ENCODE measurements at places on chromosomes 3 and 15.

DNA sequence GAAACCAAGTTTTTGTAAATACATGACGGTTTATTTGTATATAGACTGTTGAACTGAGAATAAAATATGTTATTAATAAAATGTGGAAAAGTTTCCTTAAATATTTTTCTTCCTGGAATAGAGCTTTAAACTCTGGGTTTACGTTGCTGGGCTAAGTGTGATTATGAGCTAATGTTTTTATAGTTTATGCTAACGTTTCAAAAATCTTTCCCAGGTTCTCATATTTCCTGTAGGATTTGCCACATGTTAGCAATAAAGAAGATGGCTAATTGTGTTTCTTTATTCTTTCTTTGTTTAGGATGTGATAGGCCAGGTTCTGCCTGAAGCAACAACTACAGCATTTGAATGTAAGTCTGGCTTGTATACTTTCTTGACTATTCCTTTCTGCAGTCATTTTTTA, 7.2 kb downstream of the MAP2K5 start:
- DNase-seq, result no peak

DNA sequence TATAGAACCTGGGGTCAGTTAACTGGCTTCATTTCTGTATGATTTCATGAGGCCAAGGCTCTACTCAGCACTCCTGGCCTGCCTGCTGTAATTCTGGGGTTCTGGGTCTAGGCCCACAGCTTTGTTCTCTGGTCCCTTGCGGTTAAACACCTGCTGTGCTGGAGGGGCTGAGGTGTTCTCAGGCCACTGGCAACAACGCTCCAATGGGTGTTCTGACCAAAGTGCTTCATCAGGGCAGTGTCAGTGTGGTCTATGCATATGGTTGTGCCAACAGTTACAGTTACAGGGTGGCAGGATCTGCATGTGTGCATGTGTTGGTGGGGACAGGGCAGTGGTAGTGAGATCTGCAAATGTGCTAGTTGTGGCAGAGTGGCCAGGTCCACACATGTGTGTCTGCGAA, 64.1 kb upstream of the GMNC start:
- DNase-seq, result no peak

DNA sequence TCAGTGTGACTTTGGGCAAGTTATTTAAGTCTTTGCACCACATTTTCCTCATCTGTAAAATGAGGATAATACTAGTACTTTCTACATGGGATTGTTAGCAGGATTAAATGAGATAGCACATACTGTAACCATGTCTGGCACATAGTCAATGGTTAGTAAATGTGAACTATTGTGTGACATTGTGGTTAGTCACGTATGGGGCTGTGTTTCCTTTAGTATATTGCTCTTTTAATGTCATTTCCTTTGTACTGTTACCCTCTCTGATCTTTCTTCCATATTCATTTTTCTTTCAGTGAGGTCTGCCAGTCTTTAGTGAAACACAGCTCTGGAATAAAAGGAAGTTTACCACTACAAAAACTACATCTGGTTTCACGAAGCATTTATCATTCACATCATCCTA, 21.4 kb downstream of the OPA1 start:
- DNase-seq, result no peak

GRCh38 chr3:122105626-122106025, 50.5 kb downstream of the CD86 start:
- no peak for DNase-seq

GRCh38 chr3:164730815-164731360, 347.4 kb downstream of the SI start:
- no peak for DNase-seq
